ENCODE measurements at places on chromosomes 11 and 22. TPM values are rescaled to one million over a fixed set of nuclear protein-coding genes. Genes with fewer than 3 reads are reported as not detected.

GRCh38 chr11:36744375-36745168, 146.5 kb upstream of the RAG2 start:
- peak; percentile 67 for DNase-seq
- H3K4me1 ChIP-seq: peaks cover 3% of the 10 kb centered on the region
- H3K27ac ChIP-seq: no peak overlapping the region
- no peak overlapping the region for H3K4me3 ChIP-seq
- peaks cover 30% of the 10 kb centered on the region for H3K27me3 ChIP-seq
- no peaks in the 10 kb centered on the region for H3K36me3 ChIP-seq

The LIF gene
- total RNA-seq: 107 TPM

DNA sequence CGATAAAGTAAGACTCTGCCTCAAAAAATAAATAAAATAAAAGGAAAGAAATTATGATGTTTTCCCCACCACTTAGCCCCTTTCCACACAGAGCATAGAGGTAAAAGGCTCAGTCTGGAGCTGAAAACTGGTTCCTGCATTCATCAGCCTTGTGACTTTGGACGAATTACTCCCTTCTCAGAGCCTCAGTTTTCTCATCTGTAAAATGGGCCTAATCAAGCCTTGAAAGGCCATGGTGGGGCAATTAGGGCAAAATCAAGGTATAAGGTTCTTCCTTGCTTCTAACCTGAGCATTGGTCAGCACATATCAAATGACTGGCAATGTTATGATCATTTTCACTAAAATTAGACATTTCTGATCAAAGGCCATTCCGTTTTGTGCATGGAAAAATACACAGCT, 417.7 kb downstream of the MN1 start:
- H3K4me1 ChIP-seq: no peaks in the 10 kb centered on the region
- no peak overlapping the region for H3K27ac ChIP-seq
- H3K27me3 ChIP-seq: no peaks in the 10 kb centered on the region
- H3K36me3 ChIP-seq: no peaks in the 10 kb centered on the region
- DNase-seq: no peak

- no peak overlapping the region for H3K27ac ChIP-seq
- no peaks in the 10 kb centered on the region for H3K4me1 ChIP-seq
- no peaks in the 10 kb centered on the region for H3K27me3 ChIP-seq
- DNase-seq: no peak
- no peaks in the 10 kb centered on the region for H3K36me3 ChIP-seq
Observed at GRCh38 chr22:29217827-29218757, 12.4 kb downstream of the EMID1 start.

GRCh38 chr22:45905924-45906865, 70.8 kb downstream of the WNT7B start:
- no peak for DNase-seq
- no peaks in the 10 kb centered on the region for H3K4me1 ChIP-seq
- peaks cover 17% of the 10 kb centered on the region for H3K27me3 ChIP-seq
- no peaks in the 10 kb centered on the region for H3K36me3 ChIP-seq

GRCh38 chr11:96607864-96608558, 218.2 kb downstream of the JRKL start:
- H3K27me3 ChIP-seq: no peaks in the 10 kb centered on the region
- DNase-seq: no peak
- no peaks in the 10 kb centered on the region for H3K4me1 ChIP-seq
- H3K27ac ChIP-seq: no peak overlapping the region
- no peaks in the 10 kb centered on the region for H3K36me3 ChIP-seq
- no peak overlapping the region for H3K4me3 ChIP-seq

DNA sequence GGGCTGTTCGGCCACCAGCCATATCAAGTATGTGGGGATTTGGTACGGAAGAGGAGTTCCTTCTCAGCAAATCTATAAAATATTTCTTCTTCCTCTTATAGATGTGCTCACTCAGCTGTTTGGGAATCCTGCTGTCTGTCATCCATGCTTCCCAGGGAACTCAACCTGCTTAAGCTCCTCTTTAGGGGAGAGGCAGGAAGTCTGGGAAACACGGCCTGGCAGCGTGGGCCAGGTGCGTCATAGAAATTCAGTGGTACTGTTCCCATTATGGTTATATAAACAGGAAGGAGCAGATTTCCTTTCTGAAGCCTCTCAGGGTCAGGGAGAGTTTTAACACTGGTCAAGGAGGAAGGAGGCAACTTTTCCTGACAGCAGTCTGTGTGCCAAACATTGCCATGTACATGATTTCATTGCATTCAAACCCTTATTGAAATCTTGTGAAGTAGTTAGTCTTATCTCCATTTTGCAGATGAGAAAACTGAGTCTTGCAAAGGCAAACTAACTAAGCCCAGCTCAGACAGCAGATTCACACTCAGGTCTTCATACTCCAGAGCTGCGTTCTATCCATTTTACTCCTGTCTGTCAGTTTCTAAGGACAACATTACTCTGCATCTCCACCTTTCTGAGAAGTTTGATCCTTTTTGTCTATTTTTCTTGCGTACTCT, 35.4 kb upstream of the AMOTL1 start:
- no peak overlapping the region for H3K27ac ChIP-seq
- H3K36me3 ChIP-seq: no peaks in the 10 kb centered on the region
- no peak overlapping the region for H3K4me3 ChIP-seq
- no peak for DNase-seq
- H3K4me1 ChIP-seq: no peaks in the 10 kb centered on the region
- peaks cover 12% of the 10 kb centered on the region for H3K27me3 ChIP-seq

DNA sequence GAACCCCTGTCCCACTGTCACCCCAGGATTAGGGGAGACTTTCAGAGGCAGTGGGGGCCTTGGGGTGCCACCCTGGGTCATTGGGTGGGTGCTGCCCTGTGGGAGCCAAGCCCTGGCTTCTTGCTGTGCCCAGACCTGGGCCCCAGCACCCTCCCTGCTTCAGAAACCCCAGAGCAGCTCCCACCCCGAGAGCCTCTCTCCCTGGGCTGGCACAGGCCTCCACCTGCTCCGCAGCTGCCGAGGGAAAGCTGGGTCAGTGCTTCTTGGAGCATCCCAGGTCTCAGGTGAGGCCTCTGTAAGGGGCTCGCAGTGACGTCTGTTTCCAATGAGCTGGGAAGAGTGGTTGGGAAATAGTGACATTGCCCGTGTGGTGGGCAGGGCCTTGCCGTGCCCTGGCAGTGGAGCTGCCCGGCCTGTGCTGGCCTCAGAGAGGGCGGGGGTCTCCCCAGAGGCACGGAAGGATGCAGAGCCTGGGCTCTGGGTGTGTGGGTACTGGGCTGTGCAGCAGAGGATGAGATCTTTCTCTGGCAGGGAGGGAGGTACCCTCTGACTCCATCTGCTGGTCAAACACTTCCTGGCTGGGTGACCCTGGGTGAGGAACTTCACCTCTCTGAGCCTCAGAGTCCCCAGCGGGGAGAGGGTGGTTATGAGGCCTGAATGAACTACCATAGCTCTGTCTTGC, 23.0 kb downstream of the C22orf23 start:
- H3K4me3 ChIP-seq: no peak overlapping the region
- no peak for DNase-seq
- H3K4me1 ChIP-seq: peaks cover 11% of the 10 kb centered on the region

GRCh38 chr11:31030138-31030792, 339.3 kb downstream of the DCDC1 start:
- H3K27me3 ChIP-seq: no peaks in the 10 kb centered on the region
- no peaks in the 10 kb centered on the region for H3K36me3 ChIP-seq
- no peak overlapping the region for H3K27ac ChIP-seq
- H3K4me3 ChIP-seq: no peak overlapping the region
- no peaks in the 10 kb centered on the region for H3K4me1 ChIP-seq
- DNase-seq: no peak

DNA sequence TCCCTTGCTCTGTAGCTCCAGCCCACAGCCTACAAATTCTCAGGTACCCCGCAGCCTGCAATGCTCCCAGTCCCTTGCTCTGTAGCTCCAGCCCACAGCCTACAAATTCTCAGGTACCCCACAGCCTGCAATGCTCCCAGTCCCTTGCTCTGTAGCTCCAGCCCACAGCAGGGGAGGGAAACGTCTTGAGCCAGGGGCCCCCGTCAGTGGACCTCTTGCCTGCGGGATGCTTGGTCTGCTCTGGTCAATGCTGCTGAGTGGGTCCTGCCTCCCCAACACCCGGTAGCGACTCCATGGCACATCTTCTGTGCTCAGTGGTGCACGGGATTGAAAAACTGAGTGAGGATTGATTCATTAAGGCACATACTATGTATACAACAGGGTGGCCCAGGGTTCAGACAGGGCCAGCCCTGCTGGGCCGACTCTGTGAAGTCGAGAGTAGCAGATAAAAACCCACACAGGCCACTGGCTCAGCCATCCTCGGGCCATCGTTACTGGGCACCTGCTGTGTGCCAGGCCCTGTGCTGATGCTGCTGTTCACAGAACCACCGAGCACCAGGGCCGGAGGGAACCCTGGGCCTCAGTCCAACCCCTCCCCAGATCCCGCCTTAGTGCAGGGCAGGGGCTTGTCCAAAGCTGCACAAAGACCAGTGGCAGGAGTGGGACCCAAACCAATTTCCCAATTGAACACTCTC, 69.7 kb downstream of the MYO7A start:
- H3K4me1 ChIP-seq: no peaks in the 10 kb centered on the region
- no peak for DNase-seq
- H3K27ac ChIP-seq: no peak overlapping the region
- no peaks in the 10 kb centered on the region for H3K27me3 ChIP-seq
- H3K36me3 ChIP-seq: no peaks in the 10 kb centered on the region

DNA sequence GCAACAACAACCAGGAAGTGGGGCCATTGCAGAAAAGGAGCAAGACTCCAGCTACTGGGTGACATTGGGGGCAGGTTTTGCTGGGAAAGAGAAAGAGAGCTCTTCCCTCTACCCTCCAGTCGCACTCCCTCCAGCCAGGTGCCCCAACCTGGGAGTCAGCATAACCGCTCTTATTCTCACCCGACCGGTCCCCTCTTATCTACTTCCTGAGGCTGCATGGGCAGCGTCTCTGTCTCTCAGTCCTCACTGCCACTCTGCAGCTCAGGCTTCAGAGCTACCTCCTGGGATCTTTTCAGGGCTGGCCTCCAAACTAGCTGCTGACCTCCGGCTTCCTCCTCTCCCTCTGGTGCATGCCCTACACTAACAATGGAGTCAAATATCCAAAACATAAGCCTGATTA, 5.1 kb downstream of the ZNF70 start:
- no peak overlapping the region for H3K27ac ChIP-seq
- DNase-seq: no peak
- H3K4me1 ChIP-seq: peaks cover 15% of the 10 kb centered on the region
- H3K36me3 ChIP-seq: peaks cover 24% of the 10 kb centered on the region

The CDC42EP1 gene
- total RNA-seq: 0.47 TPM

The GUCY1A2 gene
- not detected for total RNA-seq

- no peak overlapping the region for H3K27ac ChIP-seq
- no peaks in the 10 kb centered on the region for H3K27me3 ChIP-seq
- no peaks in the 10 kb centered on the region for H3K36me3 ChIP-seq
- DNase-seq: no peak
- H3K4me3 ChIP-seq: no peak overlapping the region
Observed at GRCh38 chr22:42294034-42294985, 23.9 kb upstream of the TCF20 start.

The MS4A15 gene
- not detected for total RNA-seq

The OR2AT4 gene
- not detected for total RNA-seq

DNA sequence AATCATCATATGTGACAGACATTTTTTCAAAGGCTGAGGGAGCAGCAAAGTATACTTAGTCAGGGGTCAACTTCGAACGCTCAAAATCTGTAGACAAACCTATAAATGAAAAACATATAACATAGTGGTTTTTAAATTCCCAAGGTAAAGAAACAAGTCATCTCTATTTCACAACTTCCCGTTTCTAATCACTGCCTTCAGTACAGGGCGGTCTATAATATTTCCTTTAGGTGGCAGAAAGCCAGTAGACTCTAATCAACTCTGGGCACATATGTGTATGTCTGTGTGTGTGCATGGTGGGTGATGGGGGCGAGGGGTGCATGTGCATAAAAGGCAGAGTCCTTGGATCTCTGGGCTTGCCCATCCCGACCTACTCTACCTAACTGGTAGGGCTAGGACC, 55.0 kb upstream of the ARFGAP3 start:
- no peak overlapping the region for H3K4me3 ChIP-seq
- no peak overlapping the region for H3K27ac ChIP-seq
- no peaks in the 10 kb centered on the region for H3K27me3 ChIP-seq
- DNase-seq: no peak

The PRG3 gene
- total RNA-seq: not detected

The NCR3LG1 gene
- total RNA-seq: 0.47 TPM

- H3K4me3 ChIP-seq: no peak overlapping the region
- no peak overlapping the region for H3K27ac ChIP-seq
- no peaks in the 10 kb centered on the region for H3K36me3 ChIP-seq
- no peak for DNase-seq
- peaks cover 2% of the 10 kb centered on the region for H3K27me3 ChIP-seq
- H3K4me1 ChIP-seq: peaks cover 5% of the 10 kb centered on the region
Observed at GRCh38 chr11:11980200-11980599, 28.2 kb downstream of the DKK3 start.

DNA sequence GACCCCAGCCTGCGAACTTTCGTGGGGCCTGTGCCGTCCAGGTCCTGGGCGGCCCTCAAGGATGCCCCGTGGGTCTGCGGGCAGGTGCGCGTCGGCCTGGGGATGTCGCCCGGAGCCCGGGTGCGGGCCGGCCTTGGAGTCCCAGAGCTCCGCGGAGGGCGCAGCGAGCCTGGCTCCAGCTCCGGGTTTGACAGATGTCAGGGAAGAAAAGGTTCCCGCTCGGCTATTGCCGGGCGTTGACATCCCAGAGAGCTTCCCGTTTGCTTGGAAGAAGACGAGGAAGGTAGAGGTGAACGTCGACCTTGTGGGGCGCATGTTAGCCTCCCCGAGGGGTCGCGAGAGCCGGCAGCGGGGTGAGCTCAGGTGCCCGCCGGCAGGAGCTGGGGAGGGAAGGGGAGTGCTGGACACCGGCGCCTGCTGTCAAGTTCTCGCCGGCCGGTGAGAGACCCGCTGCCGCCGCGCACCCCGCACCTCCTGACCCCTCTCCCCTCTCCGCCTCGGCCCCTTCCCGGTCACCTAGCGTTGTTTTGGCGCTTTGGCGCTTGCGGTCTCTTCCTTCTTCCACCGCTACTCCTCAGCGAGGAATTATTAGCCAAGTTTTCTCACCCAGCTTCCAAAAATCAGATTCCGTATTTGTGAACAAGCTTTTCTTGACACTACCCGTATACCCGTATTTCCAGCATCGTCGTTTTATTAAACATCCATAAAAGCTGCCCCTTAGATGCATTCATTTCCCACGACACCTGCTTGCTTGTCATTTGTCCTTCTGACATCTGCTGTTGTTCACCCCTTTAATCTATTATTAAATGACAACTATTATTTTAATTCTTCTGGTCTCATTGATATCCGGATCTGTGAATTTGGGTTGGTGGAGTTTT, 1.3 kb downstream of the BMAL1 start:
- H3K27me3 ChIP-seq: peaks cover 26% of the 10 kb centered on the region
- peaks cover 28% of the 10 kb centered on the region for H3K36me3 ChIP-seq
- H3K4me1 ChIP-seq: peaks cover 63% of the 10 kb centered on the region
- no peak for DNase-seq
- H3K4me3 ChIP-seq: peak overlapping the region; percentile 92

DNA sequence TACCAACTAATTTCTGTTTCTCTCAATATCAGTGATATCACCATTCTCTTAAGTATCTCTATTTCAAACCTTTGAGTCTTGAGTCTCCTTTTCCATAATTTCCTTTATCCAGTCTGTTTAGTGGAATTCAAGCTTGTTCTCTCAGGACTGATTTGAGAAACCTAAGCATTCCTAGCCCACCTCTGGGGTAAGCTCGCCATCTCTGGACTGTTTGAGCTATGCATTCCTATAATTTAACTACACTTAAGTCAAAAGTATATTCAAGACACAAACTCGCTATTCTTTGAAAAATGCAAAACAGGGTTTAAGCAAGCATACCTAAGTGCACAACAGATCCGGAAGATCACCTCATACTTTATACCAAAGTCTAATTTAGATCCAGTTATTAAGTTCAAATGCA, 2.1 kb upstream of the DLAT start:
- H3K27ac ChIP-seq: peak overlapping the region; percentile 28
- H3K4me3 ChIP-seq: peak overlapping the region; percentile 35
- H3K27me3 ChIP-seq: no peaks in the 10 kb centered on the region

The ENTHD1 gene
- 0.21 TPM for total RNA-seq
